ENCODE measurements at places on chromosomes 16 and 17. TPM values are rescaled to one million over a fixed set of nuclear protein-coding genes. Genes with fewer than 3 reads are reported as not detected.

Gene NUBP2
- total RNA-seq: 138 TPM

Gene TAT
- total RNA-seq: not detected

GRCh38 chr17:31373150-31374093, 18.1 kb upstream of the RAB11FIP4 start:
- DNase-seq: no peak

DNA sequence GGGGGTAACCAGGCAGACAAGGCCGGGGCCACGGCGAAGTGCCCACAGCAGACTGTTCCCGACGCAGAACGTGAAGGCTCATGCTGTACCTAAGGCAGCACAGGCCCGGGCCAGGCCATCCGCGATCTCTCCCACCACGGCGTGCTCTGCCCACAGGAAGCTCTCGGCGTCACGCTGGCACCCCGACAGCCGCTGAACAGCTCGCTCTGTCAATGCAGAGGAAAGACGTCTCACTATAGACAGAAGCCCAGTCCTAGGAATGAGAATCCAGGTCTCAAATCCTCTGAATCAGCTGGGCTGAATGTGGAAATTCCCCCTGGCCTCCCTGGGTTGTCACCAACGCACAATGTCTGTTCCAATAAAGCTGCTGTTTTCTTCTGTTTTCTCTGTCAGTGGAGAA, 21.4 kb downstream of the SERPINF1 start:
- no peak for DNase-seq

Measured in epithelial cell of proximal tubule (primary cell).